ENCODE measurements at places on chromosomes 2 and 18.

DNA sequence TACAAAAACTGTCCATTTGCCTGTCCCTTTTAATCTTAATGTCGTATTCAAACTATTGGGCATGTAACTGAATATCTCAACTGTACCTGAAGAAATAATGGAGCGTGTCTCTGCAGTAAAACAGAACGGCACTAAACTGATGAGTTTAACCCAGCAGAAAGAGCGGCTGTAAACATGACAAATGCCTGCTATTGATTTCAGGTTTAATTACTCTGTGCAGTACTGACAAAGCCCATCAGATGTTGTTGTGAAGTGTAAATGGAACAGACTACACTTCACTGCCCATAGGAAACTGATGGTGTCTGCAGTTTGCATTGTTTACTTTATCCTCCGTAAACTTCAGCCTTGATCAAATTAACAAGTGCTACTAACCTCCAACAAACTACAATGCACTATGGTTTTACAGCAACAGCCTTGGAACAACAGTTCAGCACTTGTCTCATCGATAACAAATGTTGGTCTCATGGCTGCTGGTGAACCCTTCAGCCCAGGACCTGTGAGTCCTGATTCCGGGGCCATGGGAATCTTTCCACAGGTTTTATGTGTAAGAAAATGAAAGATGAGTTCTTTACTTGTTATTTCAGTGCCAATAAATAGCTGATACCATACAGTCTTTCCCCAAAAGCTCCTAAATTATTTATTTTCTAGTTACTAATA is 316.5 kb downstream of the CCDC178 start:
- DNase-seq, result no peak

DNA sequence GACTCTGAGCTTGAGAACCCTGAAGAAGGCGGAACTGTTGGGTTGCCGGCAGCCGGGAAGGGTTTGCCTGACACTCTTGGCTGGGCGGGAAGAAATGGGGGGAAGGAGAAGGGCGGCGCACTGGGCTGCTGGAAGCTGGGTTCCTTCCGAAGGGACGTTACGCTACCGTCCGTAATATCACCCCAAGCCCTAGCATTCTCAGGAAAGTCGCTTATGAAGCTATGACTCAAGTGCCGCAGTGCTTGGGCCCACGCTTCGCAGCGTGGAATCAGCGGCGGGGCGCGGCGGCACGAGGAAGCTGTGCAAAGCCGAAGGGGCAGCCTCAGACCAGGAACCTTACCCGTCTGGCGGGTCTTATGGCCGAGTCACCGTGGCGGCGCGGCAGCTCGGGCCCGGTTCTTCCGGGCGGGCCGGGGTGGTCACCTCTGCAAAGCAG is 50.2 kb upstream of the SIGLEC15 start:
- peak; percentile 65 for DNase-seq

DNA sequence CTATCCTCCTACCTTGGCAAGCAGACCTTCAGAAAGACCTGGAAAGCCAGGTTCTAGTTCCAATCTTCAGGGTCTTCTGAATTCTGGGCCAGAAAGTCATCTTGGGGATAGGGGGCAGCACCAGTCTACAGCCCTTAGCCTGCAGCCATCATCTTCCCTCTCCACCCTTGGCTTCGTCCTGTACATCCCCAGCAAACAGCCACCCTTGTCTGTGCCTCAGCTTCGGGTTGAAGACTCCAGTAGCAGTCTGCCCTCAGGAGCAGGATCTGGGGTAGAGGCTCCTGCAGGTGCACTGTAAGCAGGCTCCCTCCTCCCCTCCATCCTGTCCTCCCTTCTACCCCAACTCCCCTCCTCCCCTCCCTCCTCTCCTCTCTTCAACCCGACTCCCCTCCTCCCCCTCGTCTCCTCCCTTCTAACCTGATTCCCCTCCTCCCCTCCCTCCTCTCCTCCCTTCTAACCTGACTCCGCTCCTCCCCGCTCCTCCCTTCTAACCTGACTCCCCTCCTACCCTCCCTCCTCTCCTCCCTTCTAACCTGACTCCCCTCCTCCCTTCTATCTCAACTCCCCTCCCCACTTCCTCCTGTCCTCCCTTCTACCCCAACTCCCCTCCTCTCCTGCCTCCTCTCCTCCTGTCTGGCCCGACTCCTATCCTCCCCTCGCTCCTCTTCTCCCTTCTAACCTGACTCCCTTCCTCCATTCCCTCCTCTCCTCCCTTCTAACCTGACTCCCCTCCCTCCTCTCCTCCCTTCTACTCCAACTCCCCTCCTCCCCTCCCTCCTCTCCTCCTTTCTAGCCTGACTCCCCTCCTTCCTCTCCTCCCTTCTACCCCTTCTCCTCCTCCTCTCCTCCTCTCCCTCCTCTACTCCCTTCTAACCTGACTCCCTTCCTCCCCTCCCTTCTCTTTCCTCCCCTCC is 90.1 kb upstream of the SMAD2 start:
- DNase-seq, result no peak

- no peak for DNase-seq
Observed at GRCh38 chr2:85786865-85787264, 33.1 kb downstream of the ATOH8 start.

DNA sequence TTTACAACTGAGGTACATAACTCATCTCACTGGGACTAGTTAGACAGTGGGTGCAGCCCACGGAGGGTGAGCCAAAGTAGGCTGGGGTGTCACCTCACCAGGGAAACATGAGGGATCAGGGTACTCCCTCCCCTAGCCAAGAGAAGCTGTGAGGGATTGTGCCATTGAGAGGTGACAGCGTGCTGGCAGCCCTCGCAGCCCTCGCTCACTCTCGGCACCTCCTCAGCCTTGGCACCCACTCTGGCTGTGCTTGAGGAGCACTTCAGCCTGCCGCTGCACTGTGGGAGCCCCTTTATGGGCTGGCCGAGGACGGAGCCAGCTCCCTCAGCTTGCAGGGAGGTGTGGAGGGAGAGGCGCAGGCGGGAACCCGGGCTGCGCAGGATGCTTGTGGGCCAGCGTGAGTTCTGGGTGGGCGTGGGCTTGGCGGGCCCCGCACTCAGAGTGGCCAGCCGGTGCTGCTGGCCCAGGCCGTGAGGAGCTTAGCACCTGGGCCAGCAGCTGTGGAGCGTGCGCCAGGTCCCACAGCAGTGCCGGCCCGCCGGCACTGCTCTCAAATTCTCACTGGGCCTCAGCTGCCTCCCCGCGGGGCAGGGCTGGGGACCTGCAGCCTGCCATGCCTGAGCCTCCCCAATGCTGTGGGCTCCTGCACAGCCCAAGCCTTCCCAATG is 44.5 kb upstream of the FAM110C start:
- DNase-seq, result no peak

DNA sequence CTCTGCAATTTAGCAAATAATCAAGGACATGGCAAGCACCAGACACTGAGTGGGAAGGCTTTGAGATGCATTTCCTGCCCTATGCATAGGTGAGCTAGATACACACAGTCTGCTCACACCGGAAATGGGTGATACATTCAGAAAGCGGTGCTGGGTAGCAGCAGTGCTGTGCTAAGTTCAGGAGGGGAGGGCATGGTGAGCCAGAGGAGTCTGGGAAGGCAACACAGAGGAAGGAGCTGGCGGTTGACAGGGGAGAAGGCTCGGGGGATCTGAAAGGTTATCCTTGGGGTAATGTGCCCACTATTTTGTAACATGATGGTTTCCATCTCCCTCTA is 57.4 kb upstream of the EPAS1 start:
- peak; percentile 61 for DNase-seq

Data from stimulated activated CD4-positive, alpha-beta T cell treated with anti-CD3 and anti-CD28 coated beads, Interleukin-15, amount 100 ng/mL, for 48 hours (primary cell).